ENCODE measurements at places on chromosomes 4 and X. TPM values are rescaled to one million over a fixed set of nuclear protein-coding genes. Genes with fewer than 3 reads are reported as not detected.

The HOPX gene
- 8.6 TPM for polyA plus RNA-seq

DNA sequence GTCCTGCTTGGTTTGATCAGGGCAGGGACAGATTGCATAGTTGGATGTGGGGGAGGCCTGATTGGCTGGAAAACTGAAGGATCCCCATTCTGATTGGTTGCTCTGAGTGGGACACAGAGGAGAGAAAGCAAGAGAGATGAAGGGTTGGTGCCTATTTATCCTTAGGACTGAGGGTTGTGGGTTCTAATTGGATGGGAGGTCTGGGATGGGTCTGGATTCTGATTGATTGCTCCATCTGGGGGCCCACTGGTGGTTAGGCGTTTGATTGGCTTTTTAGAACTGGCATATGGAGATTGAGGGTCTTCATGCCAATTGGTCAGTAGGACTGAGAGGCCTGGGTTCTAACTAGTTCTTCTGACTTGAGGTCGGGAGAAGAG is 644 bp upstream of the EBP start:
- no peak overlapping the region for H3K4me3 ChIP-seq
- H3K4me1 ChIP-seq = peaks cover 5% of the 10 kb centered on the region
- no peaks in the 10 kb centered on the region for H3K36me3 ChIP-seq
- no peaks in the 10 kb centered on the region for H3K27me3 ChIP-seq
- DNase-seq = no peak

The TCEAL7 gene
- 10.8 TPM for polyA plus RNA-seq

The MAOA gene
- 164 TPM for polyA plus RNA-seq

GRCh38 chr4:41158756-41159155 is 55.6 kb downstream of the APBB2 start:
- no peak overlapping the region for H3K4me3 ChIP-seq
- no peaks in the 10 kb centered on the region for H3K27me3 ChIP-seq
- H3K36me3 ChIP-seq = no peaks in the 10 kb centered on the region
- peaks cover 4% of the 10 kb centered on the region for H3K4me1 ChIP-seq

GRCh38 chr4:167020410-167020809 is 213.9 kb downstream of the SPOCK3 start:
- no peak for DNase-seq
- H3K4me3 ChIP-seq = no peak overlapping the region

GRCh38 chr4:128565054-128565453 is 244.4 kb upstream of the JADE1 start:
- no peak for DNase-seq
- no peak overlapping the region for H3K27ac ChIP-seq
- H3K4me1 ChIP-seq = no peaks in the 10 kb centered on the region
- no peaks in the 10 kb centered on the region for H3K36me3 ChIP-seq
- no peak overlapping the region for H3K4me3 ChIP-seq

The SOD3 gene
- polyA plus RNA-seq = not detected

DNA sequence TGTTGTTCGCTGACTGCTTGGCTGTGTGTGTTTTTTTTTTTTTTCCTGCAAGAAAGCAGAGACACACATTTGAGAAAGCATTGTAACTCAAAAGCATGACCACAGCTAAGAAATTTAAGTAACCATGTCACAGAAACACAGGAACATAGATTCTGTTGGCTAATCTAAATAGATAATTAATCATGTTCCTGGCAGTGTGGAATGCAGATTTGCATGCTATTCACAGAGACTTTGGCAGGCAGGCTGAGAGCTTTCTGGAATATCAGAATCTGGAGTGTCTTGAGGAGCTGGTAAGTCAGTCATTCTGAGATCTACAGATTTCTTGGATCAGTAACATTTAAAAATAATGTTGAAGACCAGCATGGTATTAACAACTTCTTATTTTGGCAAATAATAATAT is 33.2 kb upstream of the SMS start:
- H3K4me3 ChIP-seq = no peak overlapping the region
- no peak overlapping the region for H3K27ac ChIP-seq
- no peaks in the 10 kb centered on the region for H3K36me3 ChIP-seq
- DNase-seq = no peak

The MTMR8 gene
- polyA plus RNA-seq = 1.4 TPM

GRCh38 chr4:122119739-122120138 is 32.4 kb upstream of the BLTP1 start:
- no peaks in the 10 kb centered on the region for H3K36me3 ChIP-seq
- H3K27me3 ChIP-seq = no peaks in the 10 kb centered on the region
- no peak overlapping the region for H3K27ac ChIP-seq
- no peak overlapping the region for H3K4me3 ChIP-seq
- DNase-seq = no peak

The NLGN3 gene
- 0.45 TPM for polyA plus RNA-seq

Data from small intestine (tissue), 16 donors.